ENCODE measurements at places on chromosomes 4 and X. TPM values are rescaled to one million over a fixed set of nuclear protein-coding genes. Genes with fewer than 3 reads are reported as not detected.

DNA sequence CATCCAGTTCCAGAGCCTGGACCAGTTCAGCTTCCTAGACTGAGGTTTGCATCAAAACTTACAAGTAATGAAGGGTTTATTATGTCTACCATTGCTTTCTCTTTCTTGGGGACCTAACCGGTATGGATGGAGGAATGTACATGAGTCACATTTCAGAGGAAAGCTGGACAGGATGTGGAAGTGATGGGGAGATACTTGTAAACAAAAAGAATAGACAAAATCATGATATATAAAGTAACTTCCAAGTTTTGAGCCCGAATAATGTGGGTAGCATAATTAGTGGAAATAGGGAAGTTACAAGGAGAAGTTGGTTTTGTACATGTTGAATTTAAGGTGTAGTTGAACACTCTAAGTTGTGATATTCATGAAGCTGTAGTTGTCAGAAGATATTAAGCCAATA lies 15.0 kb downstream of the FNIP2 start:
- no peaks in the 10 kb centered on the region for H3K36me3 ChIP-seq
- H3K4me3 ChIP-seq, result no peak overlapping the region
- H3K27ac ChIP-seq, result peak overlapping the region; percentile 75
- peak; percentile 68 for DNase-seq

DNA sequence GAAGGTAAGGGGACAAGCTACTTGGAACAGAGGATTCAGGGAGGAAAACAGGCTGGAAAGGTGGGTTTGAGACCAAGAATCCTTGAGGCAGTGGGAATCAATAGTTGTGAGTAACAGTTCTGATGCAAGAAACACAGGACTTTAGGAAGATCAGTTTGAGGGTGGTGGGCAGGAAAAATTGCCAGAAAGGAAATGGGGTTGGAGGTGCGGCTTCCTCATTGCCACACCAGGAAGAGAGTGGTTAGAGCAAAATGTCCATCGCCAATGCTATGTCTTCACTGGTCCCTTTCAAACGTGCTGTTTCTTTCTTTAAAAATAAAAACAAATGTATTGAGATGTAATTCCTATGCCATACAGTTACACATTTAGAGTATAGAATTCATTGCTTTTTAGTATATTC lies 57.1 kb upstream of the NOCT start:
- no peaks in the 10 kb centered on the region for H3K36me3 ChIP-seq
- H3K4me1 ChIP-seq, result peaks cover 21% of the 10 kb centered on the region
- DNase-seq, result no peak
- H3K27me3 ChIP-seq, result no peaks in the 10 kb centered on the region
- H3K4me3 ChIP-seq, result no peak overlapping the region

DNA sequence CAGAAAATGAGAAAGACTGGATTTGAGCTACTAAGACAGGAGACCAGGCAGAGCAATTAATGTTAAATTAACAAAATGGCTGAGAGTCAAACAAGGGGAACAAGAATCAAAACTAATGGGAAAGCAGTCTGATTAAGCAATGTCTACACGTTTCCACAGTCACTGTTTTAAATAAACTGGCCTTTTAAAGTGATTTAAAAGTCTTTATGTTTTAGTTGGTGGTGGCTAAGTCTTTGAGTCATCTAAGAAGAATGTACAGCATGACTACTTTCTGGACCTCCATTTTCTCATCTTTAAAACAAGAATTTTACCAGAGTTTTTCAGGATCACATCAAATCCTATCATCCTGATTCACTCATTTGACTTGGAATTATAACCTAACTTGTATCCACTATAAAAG lies 233.8 kb downstream of the ENOX2 start:
- peaks cover 14% of the 10 kb centered on the region for H3K4me1 ChIP-seq
- no peak overlapping the region for H3K4me3 ChIP-seq
- H3K36me3 ChIP-seq, result no peaks in the 10 kb centered on the region
- peak overlapping the region; percentile 41 for H3K27ac ChIP-seq

DNA sequence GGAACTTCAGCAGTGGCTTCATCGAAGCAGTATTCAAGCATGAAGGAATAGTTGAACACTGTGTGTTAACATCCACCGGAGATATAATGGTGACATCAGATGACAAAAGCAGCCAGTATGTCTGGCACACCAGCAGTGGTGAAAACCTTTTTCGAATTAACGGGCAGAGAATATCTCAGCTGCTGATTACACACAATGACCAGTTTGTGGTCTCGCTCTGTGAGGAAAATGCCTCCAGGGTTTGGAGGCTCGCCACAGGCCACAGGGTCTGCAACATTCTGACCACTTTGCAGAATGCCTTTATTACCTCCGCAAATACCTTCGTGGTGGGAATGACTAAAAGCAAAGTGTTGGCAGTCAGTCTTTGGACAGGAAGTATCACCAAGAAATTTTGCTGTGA lies 201.5 kb downstream of the NWD2 start:
- H3K27ac ChIP-seq, result no peak overlapping the region
- H3K4me1 ChIP-seq, result no peaks in the 10 kb centered on the region
- no peak for DNase-seq
- H3K36me3 ChIP-seq, result no peaks in the 10 kb centered on the region

DNA sequence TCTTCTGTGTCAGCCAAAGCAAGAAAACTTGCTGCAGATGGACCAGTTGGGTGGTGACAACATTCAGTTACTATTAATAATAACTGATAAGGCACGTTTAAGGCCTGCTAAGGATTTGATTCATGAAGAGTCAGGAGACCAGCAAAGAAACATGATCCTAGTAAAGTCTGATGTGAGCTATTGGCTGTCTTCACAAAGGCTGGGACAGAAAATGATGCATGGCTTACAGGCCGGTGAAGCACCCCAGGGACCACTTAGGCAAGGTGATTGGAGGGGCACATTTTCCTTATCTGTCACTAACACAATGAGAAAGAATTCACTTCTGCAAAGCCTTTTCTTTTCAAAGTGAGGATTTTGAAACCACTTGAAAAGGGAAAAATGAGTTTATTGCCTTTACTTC lies 65.4 kb upstream of the TRPC3 start:
- H3K36me3 ChIP-seq, result no peaks in the 10 kb centered on the region
- H3K4me3 ChIP-seq, result no peak overlapping the region
- DNase-seq, result no peak
- H3K27ac ChIP-seq, result no peak overlapping the region

DNA sequence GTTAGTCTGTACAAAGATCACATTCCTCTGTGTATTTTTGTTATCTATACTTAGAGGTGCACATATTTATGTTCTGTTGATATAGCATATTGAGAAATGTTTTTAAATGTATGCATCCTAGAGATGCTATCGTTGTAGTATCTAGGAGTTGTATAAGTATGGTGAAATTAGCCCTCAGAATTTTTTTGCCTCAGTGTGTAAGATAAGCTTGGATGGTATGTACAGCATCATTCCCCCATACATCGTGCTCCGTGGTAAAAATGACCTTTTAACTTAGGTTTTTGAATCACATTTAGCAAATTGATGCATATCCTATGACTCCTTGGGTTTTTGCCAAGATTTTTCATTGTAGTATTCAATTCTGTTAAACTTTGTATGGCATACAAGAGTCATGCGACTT lies 113.5 kb downstream of the RPA4 start:
- H3K27ac ChIP-seq, result no peak overlapping the region
- no peak overlapping the region for H3K4me3 ChIP-seq
- no peaks in the 10 kb centered on the region for H3K27me3 ChIP-seq
- no peaks in the 10 kb centered on the region for H3K36me3 ChIP-seq
- H3K4me1 ChIP-seq, result no peaks in the 10 kb centered on the region

DNA sequence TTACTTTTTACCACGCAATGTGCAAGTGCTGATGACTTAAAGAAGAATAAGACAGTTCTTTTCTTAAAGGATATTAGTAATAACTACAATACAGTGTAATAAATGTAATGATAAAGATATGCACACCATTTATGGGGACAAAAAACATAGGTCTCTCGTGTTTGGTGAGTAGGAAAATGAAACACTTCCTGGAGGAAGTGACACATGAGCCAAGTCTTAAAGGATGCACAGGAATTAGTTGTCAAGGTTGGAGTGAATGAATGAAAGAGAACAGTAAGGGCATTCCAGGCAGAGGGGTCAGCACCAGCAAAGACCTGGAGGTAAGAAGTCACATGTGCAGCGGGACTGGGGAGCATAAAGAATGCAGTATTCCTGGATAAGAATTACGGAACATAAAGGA lies 112.7 kb downstream of the SH3RF1 start:
- no peaks in the 10 kb centered on the region for H3K27me3 ChIP-seq
- peaks cover 33% of the 10 kb centered on the region for H3K36me3 ChIP-seq
- peaks cover 58% of the 10 kb centered on the region for H3K4me1 ChIP-seq
- no peak overlapping the region for H3K4me3 ChIP-seq
- no peak overlapping the region for H3K27ac ChIP-seq
- DNase-seq, result no peak

DNA sequence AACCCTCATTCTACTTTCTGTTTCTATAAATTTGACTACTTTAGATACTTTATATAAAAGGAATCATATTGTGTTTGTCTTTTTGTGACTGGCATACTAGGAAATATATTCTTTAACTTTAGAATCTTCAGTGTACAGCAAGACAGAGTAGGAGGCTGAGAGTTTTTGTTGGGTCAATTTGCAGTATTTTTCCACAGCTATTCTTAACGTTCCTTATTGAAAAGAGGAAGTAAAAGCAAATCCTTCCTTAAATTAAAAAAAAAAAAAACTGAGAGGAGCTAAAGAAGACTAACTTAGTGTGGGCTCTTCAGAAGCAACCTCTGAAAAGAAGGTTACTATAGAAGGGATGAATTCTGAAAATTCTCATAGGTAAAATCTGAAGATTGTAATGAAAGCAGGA lies 1194.6 kb downstream of the ADGRL3 start:
- no peak overlapping the region for H3K4me3 ChIP-seq
- no peak overlapping the region for H3K27ac ChIP-seq
- H3K36me3 ChIP-seq, result no peaks in the 10 kb centered on the region
- no peaks in the 10 kb centered on the region for H3K4me1 ChIP-seq
- no peak for DNase-seq

GRCh38 chrX:103442536-103442901 lies 66.2 kb downstream of the BEX3 start:
- peak overlapping the region; percentile 15 for H3K27ac ChIP-seq
- no peak overlapping the region for H3K4me3 ChIP-seq
- H3K36me3 ChIP-seq, result no peaks in the 10 kb centered on the region

The ADH1C gene
- total RNA-seq, result not detected

The TBC1D25 gene
- total RNA-seq, result 8.2 TPM

The SLITRK4 gene
- total RNA-seq, result not detected

The CDX4 gene
- total RNA-seq, result not detected

The SSX3 gene
- not detected for total RNA-seq

The GAB1 gene
- total RNA-seq, result 7.1 TPM
